Mesenteric fat pad (tissue), 1 donor: ENCODE measurements at places on chromosomes 5 and 9. TPM values are rescaled to one million over a fixed set of nuclear protein-coding genes. Genes with fewer than 3 reads are reported as not detected.

- DNase-seq, result no peak
These were observed 160.8 kb upstream of the KLF4 start for GRCh38 chr9:107650321-107650720.

DNA sequence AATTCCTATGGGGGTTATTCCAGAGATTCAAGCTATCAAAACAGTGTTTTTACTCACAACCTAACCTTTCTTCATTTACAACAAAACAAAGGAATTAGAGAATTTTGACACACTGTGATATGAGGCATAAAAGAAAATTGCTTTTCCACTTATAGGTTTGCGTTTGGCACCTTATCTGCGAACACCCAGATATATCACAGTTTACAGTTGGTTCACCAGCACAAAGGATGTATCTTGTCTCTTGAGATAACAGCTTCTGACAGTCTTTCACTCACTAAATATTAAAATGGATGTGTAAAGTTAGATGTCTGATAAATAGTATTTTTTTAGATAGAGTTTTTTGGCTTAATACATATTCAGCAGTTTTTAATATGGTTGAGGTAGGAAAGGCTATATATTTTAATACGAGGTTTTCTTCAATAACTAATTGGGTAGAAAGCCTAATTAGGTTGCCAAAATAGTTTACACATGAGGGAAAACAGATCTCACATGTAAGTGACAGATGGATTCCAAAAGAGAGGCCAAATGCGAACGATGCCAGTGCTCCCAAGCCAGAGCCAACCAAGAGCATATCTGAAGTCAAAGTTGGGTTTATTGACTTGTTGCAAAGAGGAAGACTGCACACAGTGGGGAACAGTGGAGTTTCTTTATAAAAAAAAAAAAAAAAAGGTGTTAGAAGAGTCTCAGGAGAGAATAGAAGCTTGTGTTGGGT lies 1495.2 kb downstream of the MAT2B start:
- no peak for DNase-seq

DNA sequence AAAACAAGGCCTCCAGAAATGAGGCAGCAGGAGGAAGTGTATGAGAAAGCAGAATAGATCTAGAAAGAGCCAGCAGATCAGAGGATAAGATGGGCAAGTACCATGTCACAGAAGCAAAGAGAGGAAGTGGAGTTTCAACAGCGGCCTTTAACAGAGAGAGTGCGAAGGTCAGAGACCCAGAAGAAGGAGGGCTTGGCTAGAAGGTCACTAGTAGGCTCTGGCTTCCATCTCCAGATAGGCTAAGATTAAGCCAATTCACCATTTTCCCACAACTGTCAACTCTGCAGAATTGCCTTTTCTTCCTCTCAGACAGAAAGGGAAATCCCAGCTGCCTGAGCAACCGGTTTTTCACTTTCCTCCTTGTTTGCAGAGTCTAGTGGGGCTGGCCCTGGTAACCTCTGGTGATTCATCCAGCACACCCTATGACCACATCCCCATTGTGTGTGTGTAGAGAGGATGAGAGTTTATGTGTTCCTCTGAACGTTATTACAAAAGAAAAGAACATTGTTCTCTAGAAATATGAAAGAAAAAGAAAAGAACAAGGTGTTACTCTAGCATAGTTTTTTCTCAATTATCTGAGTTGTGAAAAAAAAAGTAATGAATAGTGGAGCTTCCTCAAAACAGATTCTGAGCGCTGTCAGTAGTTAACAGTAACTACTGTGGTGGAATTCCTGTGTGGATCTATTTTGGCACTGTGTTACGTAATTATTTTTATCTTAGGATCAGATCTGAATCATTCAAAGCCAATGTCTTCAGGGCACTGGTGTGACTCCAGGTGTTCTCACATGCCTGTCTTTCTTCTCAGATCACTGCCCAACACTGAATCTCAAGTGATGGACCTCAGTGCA lies 220.4 kb downstream of the ARRDC3 start:
- DNase-seq, result no peak

DNA sequence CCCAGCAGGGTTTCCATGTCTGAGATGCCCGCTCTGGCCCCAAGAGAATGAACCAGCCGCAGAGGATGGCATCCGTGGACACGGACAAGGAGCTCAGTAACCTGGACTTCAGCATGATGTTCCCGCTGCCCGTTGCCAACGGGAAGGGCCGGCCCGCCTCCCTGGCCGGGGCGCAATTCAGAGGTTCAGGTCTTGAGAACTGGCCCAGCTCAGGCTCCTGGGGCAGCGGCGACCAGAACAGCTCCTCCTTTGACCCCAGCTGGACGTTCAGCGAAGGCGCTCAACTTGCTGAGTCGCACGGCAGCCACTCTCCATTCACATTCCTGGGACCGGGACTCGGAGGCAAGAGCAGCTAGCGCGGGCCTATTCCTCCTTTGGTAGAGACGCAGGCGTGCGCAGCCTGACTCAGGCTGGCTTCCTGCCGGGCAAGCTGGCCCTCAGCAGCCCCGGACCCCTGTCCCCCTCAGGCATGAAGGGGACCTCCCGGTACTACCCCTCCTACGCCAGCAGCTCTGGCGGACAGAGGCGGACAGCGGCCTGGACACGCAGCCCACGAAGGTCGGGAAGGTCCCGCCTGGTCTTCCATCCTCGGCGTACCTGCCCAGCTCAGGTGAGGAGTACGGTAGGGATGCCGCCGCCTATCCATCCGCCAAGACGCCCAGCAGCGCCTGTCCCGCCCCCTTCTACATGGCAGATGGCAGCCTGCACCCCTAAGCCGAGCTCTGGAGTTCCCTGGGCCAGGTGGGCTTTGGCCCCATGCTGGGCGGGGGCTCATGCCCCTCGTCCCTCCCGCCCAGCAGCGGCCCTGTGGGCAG lies 74.4 kb downstream of the INSL6 start:
- no peak for DNase-seq

DNA sequence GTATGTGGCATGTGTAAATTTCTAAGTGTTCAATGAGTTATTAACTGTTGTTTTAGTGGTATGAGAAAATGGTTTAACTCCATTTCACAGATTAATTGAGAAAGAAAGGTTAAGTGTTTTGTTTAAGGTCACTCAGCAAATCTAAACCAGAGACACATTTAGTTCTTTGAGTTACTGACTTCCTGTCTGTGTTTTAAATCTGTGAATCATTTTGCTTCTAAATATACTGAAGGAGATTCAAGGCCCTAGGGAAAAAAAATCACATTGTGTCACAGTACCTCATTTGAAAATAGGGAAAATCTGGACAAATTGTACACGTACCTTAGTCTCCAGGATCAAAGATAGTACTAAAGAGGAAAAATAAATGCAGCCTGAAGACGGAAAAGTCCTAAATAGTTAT lies 368.2 kb downstream of the TMEM161B start:
- DNase-seq, result no peak

- DNase-seq, result no peak
These were observed 10.5 kb upstream of the SCAI start for GRCh38 chr9:125153712-125154367.

GRCh38 chr5:31941151-31941755 lies 232.9 kb downstream of the GOLPH3 start:
- no peak for DNase-seq

- no peak for DNase-seq
These were observed 62.8 kb downstream of the PFDN1 start for GRCh38 chr5:140239939-140240700.

- DNase-seq, result no peak
These were observed 3.8 kb upstream of the NPDC1 start for GRCh38 chr9:137049544-137050449.

DNA sequence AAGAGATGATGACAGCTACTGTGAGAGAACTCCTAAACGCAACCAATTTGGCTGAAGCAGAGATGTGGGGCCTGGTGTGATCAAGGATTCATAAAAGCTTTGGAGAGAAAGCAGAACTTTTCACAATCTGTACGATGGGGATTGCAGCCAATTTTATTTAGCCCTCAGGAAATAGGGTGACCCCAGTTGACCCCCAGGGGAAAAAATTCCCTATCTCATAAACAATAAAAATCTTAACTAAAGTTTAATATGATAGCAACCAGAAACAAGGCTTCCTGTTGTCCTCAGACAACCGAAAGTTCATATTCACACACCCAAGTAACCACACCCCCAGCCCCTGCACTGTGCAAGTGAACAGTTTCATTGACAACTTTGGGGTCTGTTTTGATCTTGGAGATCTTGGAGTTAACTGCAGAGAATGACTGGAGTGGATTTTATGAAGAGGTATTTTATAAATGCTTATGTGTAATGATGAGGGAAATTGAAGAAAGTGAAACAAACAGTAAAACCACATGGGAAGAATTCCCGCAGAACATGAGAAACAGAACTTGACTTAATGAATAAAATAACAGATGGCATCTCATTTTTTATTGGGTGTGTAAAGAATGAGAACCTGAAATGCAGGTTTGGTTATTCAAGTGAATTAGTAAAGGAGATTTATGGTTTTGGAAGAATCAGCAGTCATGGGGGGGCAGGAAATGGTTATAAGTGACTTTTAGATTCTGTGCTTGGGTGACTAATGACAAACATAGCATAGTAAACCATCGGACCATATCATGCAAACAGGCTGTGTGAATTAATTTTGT lies 94.5 kb downstream of the PDE4D start:
- no peak for DNase-seq

- DNase-seq, result no peak
These were observed 103.9 kb downstream of the FRMD3 start for GRCh38 chr9:83434254-83434653.

DNA sequence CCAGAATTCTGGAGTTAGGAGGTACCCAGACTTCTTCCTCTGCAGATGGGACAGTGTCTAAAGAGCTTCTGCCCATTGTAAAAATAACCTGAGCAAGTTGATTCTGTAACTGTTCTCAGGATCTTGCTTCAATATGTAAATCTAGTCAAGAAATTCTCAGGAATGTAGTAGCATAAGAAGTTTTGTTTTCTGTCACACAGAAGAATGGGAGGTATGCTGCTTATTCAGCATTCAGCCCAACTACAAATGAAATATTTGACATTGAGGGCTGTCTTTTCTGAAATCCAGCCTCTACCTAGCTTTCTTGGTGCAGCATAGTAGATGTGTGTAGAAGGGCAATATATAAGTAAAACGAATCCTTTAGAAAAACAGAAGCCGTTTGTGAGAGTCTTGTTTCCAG lies 13.8 kb downstream of the MACIR start:
- DNase-seq, result no peak

DNA sequence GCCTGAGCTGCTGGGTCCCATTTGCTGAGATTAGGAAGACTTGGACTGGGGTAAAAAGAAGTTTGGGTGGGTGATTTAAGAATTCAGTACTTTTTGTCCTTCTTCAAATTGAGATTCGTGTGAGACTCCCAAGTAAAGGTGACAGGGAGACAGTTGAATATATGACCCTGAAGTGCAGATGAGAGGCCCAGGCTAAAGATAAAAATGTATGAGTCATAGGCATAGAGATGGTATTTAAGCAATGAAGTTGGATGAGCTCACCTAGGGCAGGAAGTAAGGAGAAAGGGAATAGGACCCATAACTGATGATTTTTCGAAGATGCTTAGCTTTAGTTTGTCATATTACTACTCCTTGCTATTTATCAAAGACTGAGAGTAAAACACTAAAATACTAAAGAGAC lies 255.9 kb upstream of the ADRA1B start:
- no peak for DNase-seq

DNA sequence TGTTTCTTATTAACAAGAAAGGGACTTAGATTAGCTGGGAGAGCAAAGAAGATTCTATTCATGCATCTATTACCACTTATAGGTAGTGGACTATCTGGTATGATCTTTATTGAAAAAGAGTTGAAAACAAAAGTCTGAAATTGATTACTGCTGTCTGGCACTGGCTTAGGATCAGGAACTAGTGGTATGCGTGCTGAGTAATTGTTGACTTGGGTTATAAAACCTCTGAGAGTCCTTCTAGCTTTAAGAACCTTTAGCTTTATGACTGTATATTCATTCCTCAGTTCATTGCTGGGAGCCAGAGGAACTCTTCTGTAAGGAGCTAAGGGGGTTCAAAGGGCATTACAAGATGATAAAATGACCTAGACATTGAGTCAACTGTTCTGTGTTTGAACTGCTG lies 7.6 kb downstream of the SLC1A1 start:
- DNase-seq, result no peak

DNA sequence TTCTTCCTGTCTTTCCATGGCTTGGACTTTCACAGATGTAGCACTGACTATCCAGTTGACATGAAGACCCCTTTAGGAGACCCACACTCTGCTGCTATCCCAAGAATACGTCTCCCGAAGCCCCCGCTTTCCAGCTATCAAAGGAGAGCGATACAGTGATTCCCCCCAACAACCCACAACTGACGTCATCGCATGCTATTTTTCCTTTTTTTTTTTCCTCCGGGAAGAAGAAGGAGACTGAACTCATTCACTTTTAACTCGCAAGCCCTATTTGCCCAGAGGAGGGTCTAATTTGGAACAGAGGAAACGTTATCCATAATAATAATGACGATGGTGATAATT lies 2.1 kb downstream of the PAPPA start:
- no peak for DNase-seq

SLC36A3 gene
- total RNA-seq, result not detected

- no peak for DNase-seq
These were observed 1.9 kb downstream of the GPBP1 start for GRCh38 chr5:57175551-57176309.

NR5A1 gene
- total RNA-seq, result not detected

- DNase-seq, result no peak
These were observed 2.8 kb downstream of the SMIM33 start for GRCh38 chr5:139473565-139473964.

DNA sequence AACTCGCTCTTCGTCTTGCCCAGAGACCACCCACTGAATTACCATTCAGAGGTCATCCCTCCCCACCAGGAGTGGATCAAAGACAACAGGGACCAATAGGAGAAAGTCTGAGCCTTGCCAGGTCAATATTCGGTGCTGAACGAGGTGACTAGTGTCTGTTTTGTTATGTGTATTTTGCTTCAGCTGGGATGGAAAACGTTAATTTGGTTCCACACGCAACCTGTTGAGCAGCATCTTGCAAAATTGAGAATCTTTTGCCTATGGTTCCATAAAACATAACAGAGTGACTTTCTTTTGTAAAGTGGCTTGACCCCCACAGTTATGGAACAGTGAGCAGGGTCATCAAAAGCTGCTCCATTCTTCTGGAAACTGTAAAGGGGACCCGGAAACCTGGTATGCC lies 168.4 kb downstream of the MSX2 start:
- no peak for DNase-seq

DNA sequence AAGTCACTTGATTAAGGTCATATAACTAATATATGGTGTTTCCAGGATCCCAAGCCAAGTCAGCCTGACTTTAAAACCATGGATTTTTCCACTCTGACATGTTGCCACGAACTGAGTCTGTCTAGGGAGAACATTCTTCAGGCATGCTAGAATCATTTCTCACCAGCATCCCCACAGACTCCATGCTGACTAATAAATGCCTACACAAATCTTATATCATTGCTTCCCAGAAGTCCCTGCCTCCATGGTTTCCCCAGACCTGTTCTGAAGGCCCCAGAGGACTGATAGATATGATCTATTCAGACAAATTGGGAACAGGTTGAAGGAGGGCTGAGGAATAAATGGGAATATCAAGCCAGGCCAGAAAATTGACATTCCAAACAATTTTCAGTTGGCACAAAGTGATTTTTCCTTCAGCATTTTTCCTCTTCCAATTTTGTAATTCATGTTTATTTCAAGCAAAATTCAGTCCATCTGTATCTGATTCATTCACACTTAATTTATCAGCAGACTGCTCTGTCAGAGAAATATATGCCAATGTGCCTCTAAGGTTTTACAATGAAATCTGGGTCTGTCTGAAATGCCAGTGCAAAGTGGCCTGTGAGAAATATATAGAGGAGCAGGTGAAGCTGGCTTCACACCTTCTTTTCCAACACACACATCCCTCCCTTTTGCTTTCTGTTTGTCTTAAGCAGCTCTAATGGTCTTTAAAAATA lies 413.6 kb upstream of the TNC start:
- DNase-seq, result no peak

- no peak for DNase-seq
These were observed 112.2 kb downstream of the GABBR2 start for GRCh38 chr9:98596486-98596885.
